Natural killer cell treated with Interleukin-12 subunit alpha and Interleukin-12 subunit beta and Interleukin-15 and Interleukin-18, amount 100 ng/mL, for 72 hours (primary cell): ENCODE measurements at places on chromosomes 2 and 18. TPM values are rescaled to one million over a fixed set of nuclear protein-coding genes. Genes with fewer than 3 reads are reported as not detected.

- no peak for DNase-seq
These were observed 24.8 kb downstream of the MAP3K2 start for GRCh38 chr2:127362971-127363370.

GRCh38 chr2:197052356-197052755, 125.8 kb upstream of the PGAP1 start:
- no peak for DNase-seq

The TUBA3E gene
- not detected for total RNA-seq

The MRO gene
- not detected for total RNA-seq

DNA sequence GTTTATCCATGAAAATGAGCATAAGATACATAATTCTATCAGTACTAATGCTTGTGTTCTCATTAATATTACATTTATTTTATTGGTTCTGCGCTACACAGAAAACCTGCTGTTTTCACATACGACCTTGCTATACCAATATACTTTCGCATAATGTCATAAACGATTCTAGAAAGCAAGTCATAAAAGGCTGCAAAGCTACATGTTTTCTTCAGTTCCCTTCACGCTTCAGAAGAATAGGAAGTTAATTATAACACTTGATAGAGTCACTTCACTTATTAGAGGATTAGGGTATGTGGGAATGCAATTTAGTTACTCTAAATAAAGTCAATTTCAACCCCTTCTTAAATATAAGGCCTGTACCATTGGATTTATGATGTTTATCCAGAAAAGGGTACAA, 29.0 kb downstream of the PSME4 start:
- no peak for DNase-seq

DNA sequence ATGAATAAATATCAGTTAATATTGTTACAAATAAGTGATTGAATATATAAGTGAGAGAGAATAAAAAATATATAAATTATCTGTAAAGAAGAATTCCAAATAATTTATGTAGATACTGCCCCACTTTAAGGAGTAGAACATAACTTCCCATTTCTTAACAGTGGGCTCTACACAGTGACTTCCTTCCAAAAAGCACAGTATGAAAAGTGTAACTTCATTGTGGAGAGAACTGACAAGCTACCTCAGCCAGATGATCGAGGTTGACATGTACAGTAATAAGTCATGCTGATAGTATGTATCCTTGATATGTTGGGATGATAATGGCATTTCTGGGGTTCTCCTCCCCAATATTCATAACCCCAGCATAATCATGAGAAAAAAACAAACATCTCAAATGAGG, 191.9 kb upstream of the FN1 start:
- no peak for DNase-seq

DNA sequence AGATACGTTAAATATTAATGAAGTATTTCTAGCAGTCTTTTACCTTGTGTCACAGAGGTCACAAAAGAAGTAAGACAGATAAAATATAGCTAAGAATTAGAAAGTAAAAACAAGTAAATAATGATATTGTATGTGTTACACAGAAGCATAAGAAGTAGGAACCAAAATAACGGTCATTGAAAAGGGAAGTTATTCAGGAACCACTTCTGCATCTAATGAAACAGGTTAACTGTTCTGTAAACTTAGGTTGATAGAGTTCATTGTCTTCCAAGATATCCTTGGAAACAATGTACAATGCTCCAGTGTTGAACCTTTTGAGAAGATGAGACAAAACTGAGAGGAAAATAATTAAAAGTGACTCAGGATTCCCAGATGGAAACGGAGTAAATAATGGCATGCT, 57.1 kb upstream of the CD302 start:
- no peak for DNase-seq
